ENCODE measurements at places on chromosomes 1 and 21.

- DNase-seq = no peak
These were observed 8.6 kb downstream of the TMED5 start for GRCh38 chr1:93171549-93172034.

- DNase-seq = no peak
These were observed 43.1 kb upstream of the S1PR1 start for GRCh38 chr1:101193733-101194169.

- no peak for DNase-seq
These were observed 167.5 kb downstream of the CLIC6 start for GRCh38 chr21:34836103-34836932.

- no peak for DNase-seq
These were observed 7.7 kb upstream of the BCL2L15 start for GRCh38 chr1:113895098-113895497.

- no peak for DNase-seq
These were observed 7.4 kb downstream of the IFNAR1 start for GRCh38 chr21:33332143-33332542.

- DNase-seq = no peak
These were observed 132.9 kb upstream of the ERG start for GRCh38 chr21:38631206-38631605.

DNA sequence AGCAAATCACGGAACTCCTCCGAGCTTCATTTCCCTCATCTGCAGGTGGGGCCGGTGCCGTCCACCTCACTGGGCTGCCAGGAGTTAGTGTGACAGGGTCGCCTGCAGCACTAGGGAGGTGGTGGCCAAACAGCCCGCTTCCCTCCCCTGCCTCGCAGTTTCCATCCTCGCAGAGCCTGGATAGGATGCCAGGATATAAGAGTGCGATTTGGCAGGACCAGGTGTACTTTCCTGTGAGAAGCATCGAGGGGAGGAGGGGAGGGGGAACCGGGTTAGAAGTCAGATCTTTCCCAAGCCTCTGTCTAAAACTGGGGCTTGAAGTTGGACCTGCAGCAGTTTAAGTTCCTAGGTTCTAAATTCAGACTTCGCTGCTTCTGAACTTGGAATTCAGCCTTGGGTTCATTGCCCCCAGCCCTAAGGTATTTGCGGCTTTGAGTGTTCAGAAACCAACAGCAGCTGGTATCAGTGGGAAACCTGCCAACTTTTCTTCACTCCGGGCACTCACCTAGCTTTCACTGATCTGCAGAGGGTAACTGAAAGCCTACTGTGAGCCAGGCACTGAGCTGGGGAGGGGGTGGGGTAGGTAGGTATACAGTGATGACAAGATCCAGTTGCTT is 1.7 kb upstream of the JUN start:
- no peak for DNase-seq

GRCh38 chr1:86152887-86153286 is 3.7 kb downstream of the COL24A1 start:
- no peak for DNase-seq

DNA sequence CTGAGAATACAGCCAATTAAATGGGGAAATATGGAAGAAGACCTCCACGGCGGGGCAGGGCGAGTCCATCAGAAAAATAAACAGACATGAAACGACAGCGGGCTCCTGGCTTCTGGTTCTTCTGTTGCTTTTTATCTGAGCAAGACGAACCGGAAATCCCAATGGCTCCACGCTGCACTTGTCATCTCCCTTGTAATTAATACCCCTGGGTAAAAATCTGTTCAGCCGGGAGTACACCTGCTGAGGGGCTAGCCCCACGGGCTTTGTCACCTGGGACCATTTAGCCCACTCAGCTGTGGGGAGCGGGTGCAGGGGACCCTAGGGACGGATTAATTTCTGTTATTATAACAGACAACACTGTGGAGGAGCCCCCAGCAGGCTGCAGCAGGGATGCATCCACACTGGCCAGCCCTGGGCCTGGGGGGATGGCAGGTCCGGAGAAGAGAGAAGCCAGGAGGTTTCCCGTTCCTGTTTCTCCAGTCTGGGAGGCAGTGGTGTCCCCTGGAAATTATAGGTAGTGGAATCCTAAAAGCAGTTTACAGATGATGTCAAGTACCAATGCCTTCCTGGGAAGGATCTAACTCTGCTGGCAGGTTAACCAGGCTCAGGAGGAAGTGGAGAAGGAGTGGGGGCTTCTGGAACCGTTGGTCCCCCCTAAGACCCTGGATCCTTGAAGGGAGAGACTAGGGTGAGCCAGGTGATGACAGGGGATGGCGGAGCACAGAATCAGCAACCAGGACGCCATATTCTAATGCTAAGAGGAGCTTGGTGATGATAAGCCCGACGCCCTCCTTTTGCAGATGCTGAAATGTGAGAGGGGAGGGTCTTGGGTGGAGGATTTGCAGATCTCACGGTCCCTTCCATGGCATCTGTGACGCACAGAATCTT is 566.1 kb downstream of the PTPRU start:
- DNase-seq = no peak

GRCh38 chr1:230173187-230173975 is 106.3 kb downstream of the GALNT2 start:
- no peak for DNase-seq

GRCh38 chr1:231049121-231049979 is 9.3 kb upstream of the FAM89A start:
- DNase-seq = no peak

All from esophagus squamous epithelium (tissue), 5 donors.